Amniotic epithelial cell (primary cell): ENCODE measurements at places on chromosomes 2 and 18.

DNA sequence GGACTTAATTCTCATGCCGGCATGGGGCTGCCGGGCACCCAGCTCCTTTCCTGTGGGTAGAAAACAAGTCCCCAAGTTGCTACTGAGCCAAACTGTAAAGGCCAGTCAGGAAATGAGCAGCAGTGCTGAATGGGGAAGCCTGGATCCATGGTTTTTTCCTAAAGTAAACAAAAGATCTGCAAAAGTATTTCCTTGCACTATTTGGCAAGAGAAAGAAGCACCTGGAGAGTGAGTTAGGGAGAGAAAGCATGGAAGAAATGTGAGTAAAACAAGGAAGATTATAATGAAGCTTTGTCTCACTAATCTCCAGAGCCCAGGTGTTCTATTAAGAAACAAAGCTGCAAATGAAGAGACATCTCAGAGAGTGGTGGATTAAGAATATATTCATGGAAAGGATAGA, 117.6 kb downstream of the METTL8 start:
- DNase-seq = no peak

DNA sequence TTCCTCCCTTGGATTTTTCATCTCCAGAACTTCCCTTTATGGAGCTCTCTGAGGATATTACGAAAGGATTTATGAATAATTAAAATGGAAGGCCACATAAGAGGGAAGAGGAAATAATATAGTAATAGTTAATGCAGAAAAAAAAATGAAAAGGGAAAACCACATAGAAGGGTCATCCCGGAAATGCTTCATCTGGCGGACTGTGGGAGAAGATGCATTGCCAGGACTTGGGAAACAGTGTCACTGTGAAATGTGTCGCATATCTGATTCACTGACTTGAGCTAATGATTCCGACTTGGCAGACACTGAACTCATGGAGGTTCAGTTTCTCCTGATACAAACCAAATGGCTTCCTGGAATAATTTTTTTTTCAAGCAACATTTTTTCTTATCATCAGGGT, 129.9 kb upstream of the RMP24 start:
- peak; percentile 4 for DNase-seq

DNA sequence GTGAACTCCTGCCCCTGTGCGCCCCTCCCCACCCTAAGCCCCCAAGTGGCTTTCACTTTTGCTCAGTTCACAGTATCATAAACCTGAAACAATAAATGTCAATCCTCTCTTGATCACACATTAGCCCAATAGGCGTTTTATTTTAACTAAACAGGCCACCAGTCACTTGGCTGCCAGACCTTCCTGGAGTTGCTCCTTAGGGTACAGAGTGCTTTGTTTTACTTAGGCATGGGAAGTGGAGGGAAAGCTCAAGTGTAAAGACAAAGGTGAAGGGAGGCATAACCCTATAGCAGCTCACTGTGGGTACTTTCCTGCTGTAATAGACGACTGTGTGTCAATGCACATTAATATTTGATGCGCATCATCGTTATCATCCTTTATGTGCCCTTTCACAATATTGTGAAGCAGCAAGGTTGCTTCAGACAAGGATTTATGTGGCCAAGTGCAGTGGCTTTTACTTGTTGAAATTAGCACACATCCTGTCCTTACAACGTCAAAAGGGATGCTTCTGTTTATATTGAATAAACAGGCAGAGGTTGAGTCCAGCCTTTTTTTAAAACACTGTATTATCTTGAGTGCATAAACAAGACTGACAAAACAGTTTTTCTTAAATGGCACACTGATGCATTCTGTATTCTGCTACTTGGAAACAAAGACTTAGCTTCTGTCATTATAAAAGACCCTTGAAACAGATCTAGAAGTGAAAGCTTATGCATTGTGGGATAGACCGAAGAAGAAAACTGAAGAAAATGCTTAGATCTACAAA, 168.5 kb downstream of the TMEFF2 start:
- peak; percentile 51 for DNase-seq

DNA sequence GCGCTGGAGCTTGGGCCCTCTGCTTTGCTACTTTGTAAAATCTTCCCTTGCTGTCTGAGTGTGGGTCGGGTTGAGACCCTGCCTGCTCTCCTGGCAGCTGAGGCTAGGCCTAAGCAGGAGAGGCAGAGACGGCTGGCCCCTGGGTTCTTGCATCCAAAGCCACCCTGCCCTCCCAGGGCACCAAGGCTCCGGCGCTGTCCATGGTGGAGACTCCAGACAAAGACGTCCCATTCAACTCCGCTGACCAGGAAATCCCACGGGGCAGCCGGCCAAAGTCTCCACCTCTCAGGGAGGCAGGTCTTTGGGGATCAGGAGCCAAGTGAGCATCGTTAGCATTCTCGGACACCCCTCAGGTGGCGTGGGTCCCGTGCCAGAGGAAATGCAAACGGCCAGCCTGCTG, 2.6 kb upstream of the PRLH start:
- peak; percentile 44 for DNase-seq

DNA sequence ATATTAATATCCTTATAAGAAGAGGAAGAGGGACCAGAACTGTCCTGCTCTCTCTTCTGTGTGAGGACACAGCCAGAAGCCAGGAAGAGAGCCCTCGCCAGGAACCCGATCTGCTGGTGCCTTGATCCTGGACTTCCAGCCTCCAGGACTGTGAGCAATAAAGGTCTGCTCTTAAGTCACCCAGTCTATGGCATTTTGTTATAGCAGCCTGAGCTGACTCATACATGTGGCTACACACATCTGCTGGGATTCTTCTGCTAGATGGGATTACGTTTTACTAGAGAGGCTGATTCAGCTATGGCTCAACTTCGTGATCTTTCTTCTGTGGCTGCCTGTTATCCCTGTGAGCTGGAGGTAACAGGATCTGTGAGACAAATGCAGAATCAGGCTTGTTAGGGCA, 29.6 kb downstream of the ARL4C start:
- peak; percentile 81 for DNase-seq

DNA sequence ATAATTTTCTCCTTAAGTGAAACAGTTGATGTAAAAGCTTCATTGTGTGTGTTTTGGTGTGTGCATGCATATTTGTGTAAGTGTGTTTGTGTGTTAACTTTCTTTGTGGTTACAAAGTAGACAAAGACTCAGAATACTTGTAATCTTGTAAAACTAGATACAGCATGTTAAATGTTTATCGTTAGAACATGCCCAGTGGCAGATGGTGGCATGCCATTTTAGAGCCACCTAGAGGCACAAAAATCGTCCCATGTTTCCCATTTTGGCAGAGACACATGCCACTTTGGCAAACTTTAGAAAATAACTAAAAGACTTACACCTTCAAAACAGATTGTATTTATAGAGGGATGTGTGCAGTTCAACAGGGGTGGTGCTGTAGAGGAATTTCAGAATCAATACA, 224.1 kb downstream of the LRP1B start:
- no peak for DNase-seq

- no peak for DNase-seq
These were observed 24.6 kb downstream of the GPR55 start for GRCh38 chr2:230900336-230900995.
